ENCODE measurements at places on chromosomes 16 and 17.

- peaks cover 9% of the 10 kb centered on the region for H3K27me3 ChIP-seq
- DNase-seq: peak; percentile 81
- H3K4me1 ChIP-seq: peaks cover 12% of the 10 kb centered on the region
- H3K36me3 ChIP-seq: no peaks in the 10 kb centered on the region
- H3K27ac ChIP-seq: no peak overlapping the region
These were observed 13.5 kb upstream of the N4BP1 start for GRCh38 chr16:48623304-48624016.

DNA sequence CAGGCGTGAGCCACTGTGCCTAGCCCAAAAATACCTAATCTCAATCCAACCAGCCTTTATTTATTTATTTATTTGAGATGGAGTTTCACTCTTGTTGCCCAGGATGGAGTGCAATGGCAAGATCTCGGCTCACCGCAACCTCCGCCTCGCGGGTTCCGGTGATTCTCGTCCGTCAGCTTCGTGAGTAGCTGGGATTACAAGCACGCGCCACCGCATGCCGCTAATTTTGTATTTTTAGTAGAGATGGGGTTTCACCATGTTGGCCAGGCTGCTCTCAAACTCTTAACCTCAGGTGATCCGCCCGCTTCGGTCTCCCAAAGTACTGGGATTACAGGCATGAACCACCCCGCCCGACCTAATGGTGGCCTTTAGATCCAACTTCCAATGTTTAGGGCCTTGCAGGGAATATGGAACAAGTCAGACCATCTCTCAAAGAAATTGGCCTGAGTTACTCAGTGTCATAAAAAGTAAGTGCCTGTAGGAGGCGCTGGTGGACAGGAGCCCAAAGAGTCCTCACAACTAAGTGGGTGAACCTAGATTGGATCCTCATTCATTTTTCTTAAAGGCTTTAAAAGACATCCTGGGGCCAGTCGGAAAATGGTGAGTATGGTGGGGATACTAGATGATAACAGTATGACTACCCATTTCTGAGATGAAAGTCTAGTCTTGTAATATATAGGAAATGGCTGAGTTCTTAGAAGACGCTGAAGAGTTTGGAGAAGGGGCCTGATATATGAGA, 4.6 kb downstream of the ZSCAN10 start:
- no peak overlapping the region for H3K4me3 ChIP-seq
- H3K4me1 ChIP-seq: peaks cover 23% of the 10 kb centered on the region
- H3K27ac ChIP-seq: no peak overlapping the region
- peaks cover 39% of the 10 kb centered on the region for H3K27me3 ChIP-seq

GRCh38 chr17:27733773-27734172, 66.6 kb downstream of the NOS2 start:
- no peak for DNase-seq
- H3K27ac ChIP-seq: no peak overlapping the region
- H3K4me3 ChIP-seq: no peak overlapping the region
- no peaks in the 10 kb centered on the region for H3K36me3 ChIP-seq
- H3K27me3 ChIP-seq: peaks cover 47% of the 10 kb centered on the region

- peaks cover 4% of the 10 kb centered on the region for H3K36me3 ChIP-seq
- no peaks in the 10 kb centered on the region for H3K4me1 ChIP-seq
- DNase-seq: no peak
- no peaks in the 10 kb centered on the region for H3K27me3 ChIP-seq
These were observed 7.5 kb downstream of the C16orf90 start for GRCh38 chr16:3487521-3488410.

DNA sequence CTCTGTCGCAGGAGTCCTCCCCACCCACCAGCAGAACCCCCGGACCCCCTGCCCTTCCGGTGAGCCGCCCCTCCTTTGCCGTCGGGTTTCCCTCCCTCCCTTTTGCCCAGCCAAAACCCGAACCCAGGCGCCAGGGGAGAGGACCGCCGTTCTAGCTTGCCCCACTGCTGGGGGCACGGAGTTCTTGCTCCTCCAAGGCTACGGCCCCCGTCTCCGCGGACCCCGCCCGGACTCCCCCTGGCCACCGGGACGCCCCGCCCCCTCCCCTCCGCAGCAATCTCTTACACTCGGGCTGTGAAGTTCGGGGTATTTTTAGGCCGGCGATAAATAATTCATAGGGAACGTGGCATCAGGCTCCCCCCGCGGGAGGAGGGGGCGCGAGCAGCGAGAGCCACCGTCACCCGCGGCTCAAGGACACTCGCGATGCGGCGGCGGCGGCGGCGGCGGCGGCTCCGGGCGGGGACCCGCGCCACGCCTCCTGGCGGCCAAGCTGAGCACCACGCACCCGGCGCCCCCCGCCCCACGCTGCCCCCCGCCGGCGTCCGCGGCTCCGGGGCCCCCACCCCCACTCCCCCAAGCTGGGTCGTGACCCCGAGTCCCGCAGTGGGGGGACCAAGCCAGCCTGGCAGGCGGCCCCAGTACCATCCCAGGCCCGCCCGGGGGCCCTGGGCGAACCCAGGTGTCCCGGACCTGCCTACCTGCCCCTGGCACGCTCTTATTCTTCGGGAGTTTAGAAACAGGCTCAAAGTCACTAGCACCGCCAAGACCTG, at the start of gene GRIN2C:
Gene GRIN2C, minus strand, starts transcription at position 427 of the 770 bp plus-strand sequence. CDS start 4,793 bp downstream, outside the sequence.
- peak; percentile 29 for DNase-seq
- peaks cover 86% of the 10 kb centered on the region for H3K27me3 ChIP-seq
- no peak within 1 kb of the TSS for H3K4me3 ChIP-seq
- peaks cover 7% of the 10 kb centered on the region for H3K4me1 ChIP-seq
- H3K36me3 ChIP-seq: no peaks in the 10 kb centered on the region
- no peak within 1 kb of the TSS for H3K27ac ChIP-seq

DNA sequence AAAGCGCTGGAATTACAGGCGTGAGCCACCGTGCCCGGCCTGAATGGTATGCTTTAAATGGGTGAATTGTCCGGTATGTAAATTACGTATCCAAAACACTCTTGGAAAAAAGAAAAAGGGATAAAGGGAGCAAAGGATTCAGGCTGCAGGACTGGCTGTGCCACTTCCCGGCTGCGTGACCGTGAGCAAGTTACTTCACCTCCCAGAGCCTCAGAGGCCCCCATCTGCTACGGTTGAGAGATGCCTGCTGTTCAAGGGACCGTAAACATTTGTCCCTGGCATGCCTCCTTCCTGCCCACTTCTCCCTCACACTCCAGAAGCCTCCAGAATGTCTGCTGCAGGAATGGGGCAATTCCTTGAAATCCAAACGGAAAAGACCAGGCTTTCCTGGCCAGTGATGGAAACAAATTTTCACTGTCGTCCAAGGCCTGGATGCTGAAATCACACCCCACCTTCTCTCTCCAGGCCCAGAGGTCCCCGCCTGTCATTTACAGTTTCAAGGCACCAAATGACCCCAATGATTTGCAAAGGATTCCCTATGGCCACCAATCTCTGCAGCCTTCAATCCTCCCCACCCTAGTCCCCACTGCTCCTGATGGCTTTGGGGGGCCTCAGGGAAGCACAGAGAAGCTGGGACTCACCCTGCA, 22.9 kb upstream of the LITAF start:
- peaks cover 30% of the 10 kb centered on the region for H3K4me1 ChIP-seq
- H3K36me3 ChIP-seq: no peaks in the 10 kb centered on the region
- no peak overlapping the region for H3K4me3 ChIP-seq
- H3K27ac ChIP-seq: peak overlapping the region; percentile 83
- H3K27me3 ChIP-seq: no peaks in the 10 kb centered on the region

GRCh38 chr16:3101841-3102470, 2.9 kb upstream of the ZSCAN10 start:
- no peak for DNase-seq
- peak overlapping the region; percentile 70 for H3K4me3 ChIP-seq
- peaks cover 33% of the 10 kb centered on the region for H3K27me3 ChIP-seq
- H3K27ac ChIP-seq: peak overlapping the region; percentile 85
- H3K36me3 ChIP-seq: no peaks in the 10 kb centered on the region

DNA sequence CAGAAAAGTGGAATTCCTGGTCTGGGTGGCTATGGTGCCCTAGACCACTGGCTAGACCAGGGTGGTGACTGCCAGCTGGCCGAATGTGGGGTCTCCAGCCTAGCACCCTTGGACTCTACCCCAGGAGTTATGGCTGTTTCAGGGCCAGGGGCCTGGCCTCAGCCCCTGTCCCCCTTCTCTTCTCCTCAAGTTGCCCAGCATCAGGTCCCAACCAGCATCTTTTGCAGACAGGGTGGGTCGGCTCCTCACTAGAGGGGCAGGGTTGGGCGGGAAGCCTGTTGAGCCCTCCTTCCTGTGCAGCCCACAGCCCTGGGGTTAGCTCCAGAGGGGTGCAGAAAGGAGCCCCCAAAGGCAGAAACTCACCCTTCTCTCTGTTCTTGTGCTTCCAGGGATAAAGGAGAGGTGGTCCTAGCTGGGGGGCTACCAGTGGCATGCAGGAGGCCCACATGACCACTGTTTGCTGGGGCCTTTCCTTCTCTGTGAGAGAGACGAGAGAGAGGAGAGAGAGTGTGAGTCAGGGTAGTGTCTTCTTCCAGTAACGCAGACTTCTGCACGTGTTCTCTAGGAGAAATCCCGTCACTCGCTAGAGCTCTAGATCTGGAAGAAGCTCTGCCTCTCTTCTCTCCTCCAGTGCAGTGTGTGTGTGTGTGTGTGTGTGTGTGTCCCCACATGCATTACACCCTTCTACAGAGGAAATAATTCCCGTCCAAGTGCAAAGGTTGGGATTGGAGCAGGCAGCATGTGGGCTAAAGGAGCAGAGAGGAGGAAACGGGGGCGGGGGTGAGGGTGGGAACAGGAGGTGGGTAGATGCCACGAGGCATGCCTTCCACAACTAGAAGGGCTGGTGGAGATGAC, 209.4 kb downstream of the SEC14L1 start:
- DNase-seq: no peak
- H3K36me3 ChIP-seq: no peaks in the 10 kb centered on the region
- H3K4me3 ChIP-seq: no peak overlapping the region
- H3K4me1 ChIP-seq: peaks cover 26% of the 10 kb centered on the region
- no peaks in the 10 kb centered on the region for H3K27me3 ChIP-seq

DNA sequence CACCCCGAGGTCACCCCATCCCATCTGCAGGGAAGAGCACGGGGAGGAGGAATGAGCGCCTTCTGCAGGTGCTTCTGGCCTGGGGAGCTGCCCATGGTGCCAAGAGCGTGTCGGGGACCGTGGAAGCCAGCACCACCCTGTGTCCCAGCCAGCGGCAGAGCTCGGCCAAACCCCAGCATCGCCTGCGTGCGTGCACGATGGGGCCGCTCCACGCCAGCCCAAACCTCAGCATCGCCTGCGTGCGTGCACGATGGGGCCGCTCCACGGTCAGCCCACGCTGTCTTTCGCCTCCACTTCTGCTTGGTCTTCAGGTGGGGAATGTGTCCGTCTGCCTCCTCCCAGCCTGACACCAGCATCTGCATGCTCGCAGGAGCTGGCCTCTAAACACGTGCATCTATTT, 13.9 kb downstream of the GALNS start:
- no peak overlapping the region for H3K4me3 ChIP-seq
- H3K36me3 ChIP-seq: no peaks in the 10 kb centered on the region
- DNase-seq: no peak

DNA sequence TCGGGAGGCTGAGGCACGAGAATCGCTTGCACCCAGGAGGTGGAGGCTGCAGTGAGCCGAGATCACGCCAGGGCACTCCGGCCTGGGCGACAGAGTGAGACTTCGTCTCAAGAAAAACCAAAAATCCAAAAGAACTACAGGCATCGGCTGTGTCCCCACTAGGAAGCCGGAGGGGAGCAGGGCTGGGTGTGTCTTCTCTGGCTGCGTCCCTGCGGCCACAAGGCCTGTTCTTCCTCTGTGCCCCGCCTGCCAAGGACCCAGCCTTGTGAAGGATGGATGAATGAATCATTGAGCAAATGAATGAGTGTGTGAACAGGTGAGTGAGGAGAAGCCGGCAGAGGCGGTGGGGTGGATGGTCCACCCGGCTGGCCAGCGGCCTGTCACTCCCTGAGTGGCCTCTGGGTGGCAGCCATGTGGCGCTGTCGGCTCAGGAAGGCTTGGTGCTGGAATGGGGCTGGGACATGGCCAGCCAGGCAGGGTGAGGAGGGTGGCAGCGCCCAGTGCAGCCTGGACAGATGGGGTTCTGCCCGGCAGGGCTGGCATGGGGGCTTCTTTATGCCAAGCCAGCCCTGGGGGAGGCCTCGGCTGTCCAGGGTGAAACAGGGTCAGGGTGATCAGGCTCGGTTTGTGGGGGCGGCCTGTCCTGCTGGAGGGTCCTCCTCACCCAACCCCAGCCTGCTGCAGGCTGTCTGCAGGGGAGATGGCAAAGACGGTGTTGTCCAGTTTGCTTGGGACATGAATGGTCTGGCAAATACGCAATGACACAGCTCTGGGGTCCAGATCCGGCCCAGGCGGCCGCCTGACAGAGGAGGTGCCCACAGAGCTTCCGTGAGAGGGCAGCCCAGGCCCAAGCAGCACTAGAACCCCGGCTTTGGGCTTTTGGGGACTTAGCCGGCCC, 21.7 kb downstream of the SLC25A10 start:
- peaks cover 4% of the 10 kb centered on the region for H3K4me1 ChIP-seq
- peaks cover 23% of the 10 kb centered on the region for H3K27me3 ChIP-seq
- no peaks in the 10 kb centered on the region for H3K36me3 ChIP-seq
- H3K4me3 ChIP-seq: no peak overlapping the region
- no peak overlapping the region for H3K27ac ChIP-seq

- no peaks in the 10 kb centered on the region for H3K4me1 ChIP-seq
- H3K4me3 ChIP-seq: no peak overlapping the region
- DNase-seq: no peak
- no peak overlapping the region for H3K27ac ChIP-seq
- H3K27me3 ChIP-seq: no peaks in the 10 kb centered on the region
- peaks cover 5% of the 10 kb centered on the region for H3K36me3 ChIP-seq
These were observed 9.1 kb upstream of the PSMC3IP start for GRCh38 chr17:42586514-42587230.

- H3K27me3 ChIP-seq: peaks cover 57% of the 10 kb centered on the region
- H3K4me3 ChIP-seq: no peak overlapping the region
- no peak overlapping the region for H3K27ac ChIP-seq
- no peak for DNase-seq
- no peaks in the 10 kb centered on the region for H3K36me3 ChIP-seq
These were observed 24.9 kb downstream of the CDC42EP4 start for GRCh38 chr17:73286863-73287296.

- H3K27ac ChIP-seq: no peak overlapping the region
- DNase-seq: peak; percentile 81
- H3K27me3 ChIP-seq: no peaks in the 10 kb centered on the region
- no peak overlapping the region for H3K4me3 ChIP-seq
- H3K36me3 ChIP-seq: peaks cover 12% of the 10 kb centered on the region
- H3K4me1 ChIP-seq: no peaks in the 10 kb centered on the region
These were observed 43.8 kb downstream of the DNAJA2 start for GRCh38 chr16:46929378-46930332.

Measured in neural crest cell (in vitro differentiated cells).